ENCODE measurements at places on chromosomes 7 and 10. TPM values are rescaled to one million over a fixed set of nuclear protein-coding genes. Genes with fewer than 3 reads are reported as not detected.

DNA sequence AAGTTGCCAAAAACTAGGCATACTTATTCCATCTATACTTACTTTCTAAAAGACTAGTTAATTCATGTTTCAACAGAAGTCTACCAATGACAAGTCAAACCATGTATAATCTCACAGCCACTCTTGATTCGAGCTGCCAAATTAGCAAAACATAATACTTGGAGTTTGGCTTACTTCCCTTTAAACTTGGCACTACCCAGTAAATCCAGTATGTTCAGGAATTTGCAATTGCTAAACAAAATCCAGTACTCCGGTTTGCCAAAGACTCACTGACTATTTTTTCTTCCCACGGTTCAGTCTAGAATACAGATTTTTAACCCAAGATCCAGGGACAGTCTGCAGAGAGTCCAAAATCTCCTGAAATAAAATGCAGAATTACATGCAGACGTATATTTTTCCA, 4.6 kb downstream of the OAT start:
- H3K4me3 ChIP-seq: no peak overlapping the region
- H3K27ac ChIP-seq: no peak overlapping the region
- peaks cover 22% of the 10 kb centered on the region for H3K4me1 ChIP-seq
- DNase-seq: no peak
- H3K36me3 ChIP-seq: no peaks in the 10 kb centered on the region
- H3K27me3 ChIP-seq: no peaks in the 10 kb centered on the region

- H3K4me1 ChIP-seq: no peaks in the 10 kb centered on the region
- H3K27me3 ChIP-seq: no peaks in the 10 kb centered on the region
- H3K4me3 ChIP-seq: no peak overlapping the region
These were observed 178.9 kb downstream of the ADK start for GRCh38 chr10:74329873-74330272.

GRCh38 chr10:78458983-78459638, 425.4 kb downstream of the RPS24 start:
- H3K36me3 ChIP-seq: no peaks in the 10 kb centered on the region

DNA sequence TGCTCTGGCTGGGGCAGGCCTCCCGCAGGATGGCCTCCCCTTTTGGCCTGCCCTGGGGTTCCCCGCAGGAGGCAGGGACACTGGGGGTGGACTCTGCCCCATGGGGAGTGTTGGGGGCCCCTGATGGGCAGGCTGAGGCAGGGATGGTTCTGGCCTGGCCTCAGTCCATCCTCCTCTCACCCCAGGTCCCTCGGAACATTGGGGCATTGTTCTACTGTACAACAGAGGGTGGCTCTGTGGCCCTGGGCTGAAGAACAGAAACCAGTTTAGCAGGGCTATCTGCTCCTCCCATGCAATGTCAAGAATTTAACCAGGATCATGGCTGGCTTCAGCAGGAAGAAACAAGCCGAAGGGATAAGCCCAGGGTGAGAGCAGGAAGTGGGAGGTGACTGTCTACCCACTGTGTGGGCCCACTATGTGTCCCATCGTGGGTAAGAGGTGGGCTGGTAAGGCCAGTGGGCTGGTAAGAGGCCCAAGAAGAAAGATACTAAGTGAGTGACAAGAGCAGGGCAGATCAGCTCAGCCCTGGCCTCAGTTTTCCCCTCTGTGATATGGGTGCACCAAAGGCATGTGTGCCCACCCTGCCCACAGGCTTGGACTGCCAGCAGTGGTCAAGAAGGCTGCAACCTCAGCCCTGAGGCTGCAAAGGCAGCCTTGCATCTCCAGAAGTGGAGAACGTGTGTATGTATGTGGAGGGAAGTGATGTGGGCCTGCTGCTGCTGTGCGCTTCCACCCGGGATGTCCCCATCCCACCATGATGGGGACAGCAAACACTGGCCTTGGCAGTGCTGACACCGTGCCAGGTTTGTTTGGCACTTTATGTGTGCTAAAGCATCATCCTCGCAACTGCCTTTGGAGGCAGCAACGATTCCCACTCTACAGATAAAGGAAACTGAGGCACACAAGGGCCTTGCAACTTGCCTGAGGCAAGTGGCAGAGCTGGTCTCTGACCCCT, 138.9 kb downstream of the SH3PXD2A start:
- H3K27ac ChIP-seq: no peak overlapping the region
- H3K4me3 ChIP-seq: no peak overlapping the region
- H3K4me1 ChIP-seq: no peaks in the 10 kb centered on the region
- DNase-seq: peak; percentile 35
- H3K27me3 ChIP-seq: no peaks in the 10 kb centered on the region

GRCh38 chr10:21943633-21944265, 59.8 kb downstream of the DNAJC1 start:
- 0 out of 2 replicates have a peak overlapping the region, but pooled peaks have one; percentile 39 for H3K27ac ChIP-seq
- H3K36me3 ChIP-seq: no peaks in the 10 kb centered on the region
- H3K27me3 ChIP-seq: no peaks in the 10 kb centered on the region
- no peak overlapping the region for H3K4me3 ChIP-seq
- H3K4me1 ChIP-seq: no peaks in the 10 kb centered on the region

GRCh38 chr7:111199643-111200042, 108.7 kb downstream of the LRRN3 start:
- no peak overlapping the region for H3K4me3 ChIP-seq
- H3K36me3 ChIP-seq: no peaks in the 10 kb centered on the region
- H3K27me3 ChIP-seq: no peaks in the 10 kb centered on the region
- H3K4me1 ChIP-seq: no peaks in the 10 kb centered on the region
- no peak for DNase-seq

GRCh38 chr10:132477398-132478340, 59.9 kb upstream of the INPP5A start:
- no peaks in the 10 kb centered on the region for H3K27me3 ChIP-seq
- H3K27ac ChIP-seq: no peak overlapping the region
- no peak overlapping the region for H3K4me3 ChIP-seq
- H3K4me1 ChIP-seq: no peaks in the 10 kb centered on the region
- no peaks in the 10 kb centered on the region for H3K36me3 ChIP-seq

DNA sequence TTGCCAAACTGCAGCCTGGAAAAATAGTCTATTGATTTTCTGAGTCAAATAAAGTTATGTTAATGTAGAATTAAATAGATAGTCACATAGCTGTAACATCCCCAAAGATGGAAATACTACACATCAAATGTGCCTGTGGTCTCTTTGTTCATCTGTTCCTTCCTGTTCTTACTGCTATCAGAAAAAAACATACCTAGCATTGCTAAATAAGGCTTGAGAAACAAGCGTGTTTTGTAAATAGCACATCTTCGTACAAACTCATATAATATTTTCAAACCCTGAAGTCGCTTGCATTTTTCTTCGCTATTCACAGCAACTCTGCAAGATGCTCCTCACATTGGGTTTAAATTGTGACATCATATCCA, 116.1 kb downstream of the KLF6 start:
- H3K27ac ChIP-seq: no peak overlapping the region
- no peak overlapping the region for H3K4me3 ChIP-seq
- no peaks in the 10 kb centered on the region for H3K36me3 ChIP-seq
- peaks cover 4% of the 10 kb centered on the region for H3K4me1 ChIP-seq

DNA sequence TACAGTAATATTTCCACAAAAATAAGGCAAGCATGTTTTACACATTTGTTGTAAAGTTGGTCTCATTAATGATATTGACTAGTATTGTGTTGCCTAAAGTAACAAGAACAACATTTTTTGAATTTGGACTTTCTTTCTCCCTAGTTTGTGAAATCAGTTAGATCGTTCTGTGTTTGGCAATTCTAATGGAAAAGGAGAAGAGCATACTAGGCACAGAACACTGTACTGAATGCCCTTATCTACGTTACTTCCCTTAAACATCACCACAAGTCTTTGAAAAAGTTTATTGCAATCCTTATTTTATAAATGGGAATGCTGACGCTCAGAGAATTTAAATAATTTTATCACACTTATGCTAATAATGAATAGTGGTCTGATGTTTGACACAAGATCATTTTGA, 372.2 kb downstream of the EXOC4 start:
- no peak overlapping the region for H3K27ac ChIP-seq
- no peaks in the 10 kb centered on the region for H3K36me3 ChIP-seq
- H3K4me1 ChIP-seq: no peaks in the 10 kb centered on the region
- no peaks in the 10 kb centered on the region for H3K27me3 ChIP-seq

DNA sequence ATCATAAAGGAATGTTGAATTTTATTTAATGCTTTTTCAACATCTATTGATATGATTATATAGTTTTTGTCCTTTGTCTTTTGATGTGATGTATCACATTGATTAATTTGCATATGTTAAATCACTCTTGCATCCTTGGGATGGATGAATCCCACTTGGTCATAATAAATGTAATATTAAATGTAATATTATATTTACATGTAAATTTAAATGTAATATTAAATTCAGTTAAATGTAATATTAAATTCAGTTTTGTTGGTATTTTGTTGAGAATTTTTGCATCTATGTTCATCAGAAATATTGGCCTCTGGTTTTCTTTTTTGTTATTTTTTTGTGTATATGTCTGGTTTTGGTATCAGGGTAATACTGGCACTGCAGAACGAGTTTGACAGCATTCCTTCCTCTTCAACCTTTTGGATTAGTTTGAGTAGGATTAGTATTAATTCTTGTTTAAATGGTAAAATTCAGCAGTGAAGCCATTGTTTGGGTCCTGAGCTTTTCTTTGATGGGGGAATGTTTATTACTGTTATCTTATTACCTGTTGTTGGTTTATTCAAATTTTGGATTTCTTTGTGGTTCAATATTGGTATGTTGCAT, 37.8 kb downstream of the ABCA13 start:
- H3K27ac ChIP-seq: no peak overlapping the region
- no peaks in the 10 kb centered on the region for H3K36me3 ChIP-seq
- DNase-seq: no peak
- no peak overlapping the region for H3K4me3 ChIP-seq
- H3K4me1 ChIP-seq: no peaks in the 10 kb centered on the region
- H3K27me3 ChIP-seq: no peaks in the 10 kb centered on the region

- H3K4me3 ChIP-seq: no peak overlapping the region
- H3K27me3 ChIP-seq: no peaks in the 10 kb centered on the region
- H3K4me1 ChIP-seq: no peaks in the 10 kb centered on the region
- DNase-seq: no peak
These were observed 144.2 kb upstream of the GLI3 start for GRCh38 chr7:42381161-42381560.

GRCh38 chr7:68107968-68108367, 1111.3 kb downstream of the TYW1 start:
- H3K27me3 ChIP-seq: no peaks in the 10 kb centered on the region
- no peak overlapping the region for H3K27ac ChIP-seq
- H3K4me3 ChIP-seq: no peak overlapping the region
- H3K36me3 ChIP-seq: no peaks in the 10 kb centered on the region
- H3K4me1 ChIP-seq: no peaks in the 10 kb centered on the region

DNA sequence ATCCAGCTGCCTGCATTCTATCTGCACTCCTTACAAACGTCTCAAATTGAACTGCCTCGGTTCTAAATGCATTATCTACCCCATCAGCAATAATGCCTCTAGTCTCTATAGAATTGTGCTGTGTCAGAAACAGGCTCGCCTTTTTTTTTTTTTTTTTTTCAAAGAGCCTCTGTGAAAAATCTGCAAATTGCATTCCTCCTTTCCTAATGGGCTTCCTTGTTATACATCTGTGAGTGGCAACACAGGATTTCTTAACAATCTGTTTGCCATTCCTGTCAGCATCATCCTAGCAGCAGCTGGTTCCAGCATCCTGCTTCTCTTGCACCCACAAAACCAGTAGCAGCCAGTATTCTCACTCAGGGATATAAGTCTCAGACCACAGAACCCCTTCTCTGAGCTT, 413.5 kb upstream of the SEMA3D start:
- no peaks in the 10 kb centered on the region for H3K36me3 ChIP-seq
- no peaks in the 10 kb centered on the region for H3K27me3 ChIP-seq
- no peaks in the 10 kb centered on the region for H3K4me1 ChIP-seq
- DNase-seq: peak; percentile 41
- H3K27ac ChIP-seq: no peak overlapping the region
- H3K4me3 ChIP-seq: no peak overlapping the region

DNA sequence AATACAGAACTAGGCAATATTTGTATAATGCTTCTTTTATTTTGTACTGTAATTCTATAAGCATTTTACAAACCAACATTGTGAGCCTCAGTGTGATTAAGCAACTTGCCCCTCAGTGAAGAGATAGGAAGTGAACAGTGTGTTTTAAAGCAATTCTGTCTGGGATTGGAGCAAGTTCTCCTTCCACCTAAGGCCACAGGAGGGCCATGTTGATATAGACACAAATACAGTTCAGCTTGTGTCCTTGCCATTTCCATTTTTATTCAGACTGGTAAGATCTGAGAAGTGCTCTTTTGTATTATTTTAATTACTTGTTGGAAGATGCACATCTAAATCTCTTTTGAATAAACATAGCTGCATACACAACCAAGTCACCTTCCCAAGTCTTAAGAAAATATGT, 416.3 kb upstream of the COBL start:
- H3K36me3 ChIP-seq: peaks cover 5% of the 10 kb centered on the region
- no peak overlapping the region for H3K27ac ChIP-seq
- H3K4me3 ChIP-seq: no peak overlapping the region
- no peak for DNase-seq

- no peak for DNase-seq
- no peaks in the 10 kb centered on the region for H3K27me3 ChIP-seq
- H3K27ac ChIP-seq: no peak overlapping the region
- H3K4me1 ChIP-seq: peaks cover 14% of the 10 kb centered on the region
- H3K4me3 ChIP-seq: no peak overlapping the region
These were observed 93.8 kb downstream of the MAP3K8 start for GRCh38 chr10:30527623-30528428.

GRCh38 chr7:148882841-148883265, 1.2 kb downstream of the EZH2 start:
- no peak overlapping the region for H3K27ac ChIP-seq
- H3K27me3 ChIP-seq: peaks cover 9% of the 10 kb centered on the region
- peaks cover 7% of the 10 kb centered on the region for H3K4me1 ChIP-seq
- no peaks in the 10 kb centered on the region for H3K36me3 ChIP-seq
- no peak for DNase-seq

DNA sequence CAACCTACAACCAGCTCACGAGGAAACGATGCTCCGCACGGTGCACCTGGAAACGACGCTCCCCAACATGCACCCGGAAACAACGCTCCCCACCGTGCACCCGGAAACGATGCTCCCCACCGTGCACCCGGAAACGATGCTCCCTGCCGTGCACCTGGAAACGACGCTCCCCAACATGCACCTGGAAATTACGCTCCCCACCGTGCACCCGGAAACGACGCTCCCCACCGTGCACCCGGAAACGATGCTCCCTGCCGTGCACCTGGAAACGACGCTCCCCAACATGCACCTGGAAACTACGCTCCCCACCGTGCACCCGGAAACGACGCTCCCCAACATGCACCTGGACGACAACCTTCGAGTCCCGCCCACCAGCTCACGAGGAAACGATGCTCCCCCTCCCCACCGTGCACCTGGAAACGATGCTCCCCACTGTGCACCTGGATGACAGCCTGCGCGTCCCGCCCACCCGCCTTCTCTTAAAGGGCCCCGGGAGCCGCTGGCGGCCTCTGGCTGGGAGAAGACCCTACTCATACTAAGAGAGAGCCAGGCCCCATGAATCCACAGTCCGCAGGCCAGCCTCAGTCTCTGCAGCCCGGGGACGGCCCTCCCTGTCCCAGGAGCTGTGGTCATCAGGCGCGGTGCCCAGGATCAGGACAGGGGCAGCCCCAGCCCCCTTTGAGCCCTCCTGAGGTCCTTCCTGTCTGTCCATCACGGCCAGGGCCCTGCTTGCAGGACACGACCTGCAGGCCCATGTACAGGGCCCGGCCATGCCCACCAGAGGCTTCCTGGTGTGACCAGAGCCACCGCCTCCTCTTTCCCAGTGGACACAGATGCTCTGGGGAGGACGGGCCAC, 98.3 kb downstream of the PDGFA start:
- no peaks in the 10 kb centered on the region for H3K27me3 ChIP-seq
- no peak overlapping the region for H3K4me3 ChIP-seq
- no peaks in the 10 kb centered on the region for H3K36me3 ChIP-seq
- DNase-seq: peak; percentile 70

Gene FBXL13
- 2.5 TPM for total RNA-seq

Gene SHH
- total RNA-seq: not detected

Gene UMAD1
- total RNA-seq: 8.4 TPM

Gene SSBP1
- 350 TPM for total RNA-seq

Gene SHOC2
- total RNA-seq: 23.3 TPM

All from GM23338 (cell line).